ENCODE measurements at places on chromosomes 1 and 21.

- no peak for DNase-seq
These were observed 81.1 kb downstream of the OLFM3 start for GRCh38 chr1:101915597-101915996.

DNA sequence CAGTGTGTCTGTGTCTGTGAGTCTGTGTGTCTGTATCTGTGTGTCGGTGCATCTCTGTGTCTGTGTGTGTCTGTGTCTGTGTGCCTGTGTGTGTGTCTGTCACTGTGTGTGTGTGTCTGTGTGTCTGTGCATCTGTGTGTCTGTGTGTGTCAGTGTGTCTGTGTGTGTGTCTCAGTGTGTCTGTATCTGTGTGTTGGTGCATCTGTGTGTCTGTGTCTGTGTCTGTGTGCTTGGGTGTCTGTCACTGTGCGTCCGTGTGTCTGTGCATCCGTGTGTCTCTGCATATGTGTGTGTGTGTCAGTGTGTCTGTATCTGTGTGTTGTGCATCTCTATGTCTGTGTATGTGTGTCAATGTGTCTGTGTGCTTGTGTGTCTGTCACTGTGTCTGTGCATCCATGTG, 44.7 kb upstream of the POFUT2 start:
- no peak for DNase-seq

DNA sequence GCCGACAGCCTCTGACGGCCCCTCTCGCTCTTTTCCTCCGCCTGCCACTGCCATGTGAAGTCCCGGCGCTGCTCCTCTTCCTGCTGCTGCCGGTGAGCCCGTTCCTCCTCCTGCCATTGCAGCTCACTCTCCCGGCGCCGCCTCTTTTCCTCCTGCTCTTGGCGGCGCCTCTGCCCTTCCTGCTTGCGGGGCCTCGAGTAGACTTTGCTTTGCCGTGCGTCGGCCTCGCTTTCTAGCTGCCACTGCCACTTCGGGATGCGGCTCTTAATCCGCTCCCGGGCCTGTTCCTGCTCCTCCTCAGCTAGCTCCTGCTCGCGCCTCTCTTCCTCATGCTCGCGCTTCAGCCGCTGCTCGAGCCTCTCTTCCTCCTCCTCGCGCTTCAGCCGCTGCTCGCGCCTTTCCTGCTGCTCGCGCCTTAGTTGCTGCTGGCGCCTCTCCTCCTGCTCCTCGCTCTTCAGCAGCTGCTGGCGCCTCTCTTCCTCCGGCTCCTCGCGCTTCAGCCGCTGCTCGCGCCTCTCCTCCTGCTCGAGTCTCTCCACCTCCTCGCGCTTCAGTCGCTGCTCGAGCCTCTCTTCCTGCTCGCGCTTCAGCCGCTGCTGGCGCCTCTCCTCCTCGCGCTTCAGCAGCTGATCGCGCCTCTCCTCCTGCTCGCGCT, 4.3 kb downstream of the TCHH start:
- DNase-seq: peak; percentile 30

DNA sequence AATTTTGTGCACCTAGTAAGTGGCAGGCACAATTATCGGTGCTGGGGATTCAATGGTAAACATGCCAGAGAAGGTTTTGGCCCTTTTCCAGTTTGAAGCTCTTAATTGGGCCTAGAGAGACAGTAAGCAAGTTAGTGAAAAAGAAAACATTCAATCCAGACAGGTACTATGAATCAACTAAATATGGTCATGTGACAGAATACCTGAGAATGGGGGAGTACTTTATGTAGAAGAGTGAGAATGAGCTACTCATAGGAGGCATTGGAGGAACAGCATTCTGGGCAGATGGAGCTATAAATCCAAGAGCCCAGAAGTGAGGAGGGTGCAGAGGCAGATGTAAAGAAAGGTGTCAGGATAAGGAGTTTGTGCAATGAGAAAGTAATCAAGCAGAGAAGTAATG, 1017.9 kb downstream of the ADGRL2 start:
- peak; percentile 35 for DNase-seq

DNA sequence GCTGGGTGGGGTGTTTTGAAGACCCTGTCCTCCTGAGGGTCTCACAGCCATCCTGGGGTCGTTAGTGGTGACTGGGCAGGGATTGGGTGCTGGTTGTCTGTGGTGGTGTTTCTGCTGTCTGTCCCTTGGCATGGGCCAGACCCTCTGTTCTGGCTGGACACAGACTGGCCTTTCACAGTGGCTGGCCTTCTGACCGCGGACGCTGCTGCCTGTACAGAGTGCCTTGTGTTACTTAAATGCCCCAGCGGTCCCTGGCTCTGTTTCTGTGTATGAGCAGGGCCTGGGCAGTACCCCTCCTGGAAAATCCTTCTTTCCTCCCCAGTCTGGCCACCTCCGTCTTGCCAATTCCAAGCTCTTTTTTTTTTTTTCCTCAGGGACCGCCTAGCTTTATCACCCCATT, 50.9 kb downstream of the SH3BGR start:
- no peak for DNase-seq

DNA sequence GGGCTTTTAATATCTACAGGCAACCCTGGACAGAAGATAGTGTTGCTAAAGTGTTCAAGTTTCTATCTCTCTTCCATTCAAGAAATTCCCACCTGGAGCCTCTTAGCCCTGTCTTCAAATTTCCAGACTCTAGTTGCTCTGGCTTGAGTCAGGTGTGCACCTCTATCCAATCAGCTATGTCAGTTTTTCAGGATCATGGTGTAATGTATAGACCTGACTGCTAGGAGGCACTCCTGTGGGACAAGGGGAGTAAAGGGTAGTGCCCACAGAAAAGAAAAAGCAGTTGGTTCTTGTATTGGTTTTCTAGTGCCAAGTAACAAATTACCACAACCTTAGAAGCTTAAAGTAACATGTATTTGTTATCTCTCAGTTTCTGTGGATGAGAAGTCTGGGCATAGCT, 6.2 kb upstream of the ZRANB2 start:
- DNase-seq: peak; percentile 4

- DNase-seq: no peak
These were observed 249.2 kb upstream of the NFIA start for GRCh38 chr1:60833173-60833572.

- no peak for DNase-seq
These were observed 37.0 kb upstream of the ATP2B4 start for GRCh38 chr1:203589595-203589994.

GRCh38 chr1:1858382-1859086, 32.4 kb downstream of the GNB1 start:
- peak; percentile 54 for DNase-seq

DNA sequence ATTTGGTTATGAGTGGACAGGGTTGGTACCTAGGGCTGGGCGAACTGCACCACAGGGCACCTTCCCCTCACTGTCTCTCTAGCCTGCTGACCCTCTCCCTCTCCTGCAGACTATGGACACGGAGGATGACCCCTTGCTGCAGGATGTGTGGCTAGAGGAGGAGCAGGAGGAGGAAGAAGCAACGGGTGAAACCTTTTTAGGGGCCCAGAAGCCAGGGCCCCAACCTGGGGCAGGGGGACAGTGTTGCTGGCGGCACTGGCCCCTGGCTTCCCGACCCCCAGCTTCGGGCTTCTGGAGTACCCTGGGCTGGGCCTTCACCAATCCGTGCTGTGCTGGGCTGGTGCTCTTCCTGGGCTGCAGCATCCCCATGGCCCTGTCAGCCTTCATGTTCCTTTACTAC, 21.9 kb downstream of the DISP3 start:
- no peak for DNase-seq

DNA sequence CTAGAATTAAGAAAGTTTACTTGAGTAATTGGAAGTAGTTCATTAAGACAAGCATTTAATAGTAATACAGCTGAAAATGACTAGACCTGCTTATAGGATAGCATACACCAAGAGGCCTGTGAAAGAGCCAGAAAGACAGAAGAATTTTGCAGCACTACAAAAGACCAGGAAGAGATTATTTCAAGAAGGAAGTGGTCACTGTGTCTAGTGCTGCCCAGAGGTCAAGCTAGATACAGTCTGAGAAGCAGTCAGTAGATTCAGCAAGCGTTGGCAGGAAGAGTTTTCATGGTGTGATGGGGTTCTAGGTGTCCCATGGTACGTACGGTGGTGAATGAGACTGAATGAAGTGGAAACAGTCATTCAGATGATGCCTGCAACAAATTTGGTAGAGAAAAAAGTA, 31.5 kb downstream of the RGS8 start:
- DNase-seq: no peak

GRCh38 chr1:109543988-109544735, 4.3 kb upstream of the GNAI3 start:
- DNase-seq: no peak

- DNase-seq: no peak
These were observed 60.1 kb upstream of the LAMC2 start for GRCh38 chr1:183126000-183126366.

- DNase-seq: no peak
These were observed 99.7 kb upstream of the LBR start for GRCh38 chr1:225527575-225527974.

DNA sequence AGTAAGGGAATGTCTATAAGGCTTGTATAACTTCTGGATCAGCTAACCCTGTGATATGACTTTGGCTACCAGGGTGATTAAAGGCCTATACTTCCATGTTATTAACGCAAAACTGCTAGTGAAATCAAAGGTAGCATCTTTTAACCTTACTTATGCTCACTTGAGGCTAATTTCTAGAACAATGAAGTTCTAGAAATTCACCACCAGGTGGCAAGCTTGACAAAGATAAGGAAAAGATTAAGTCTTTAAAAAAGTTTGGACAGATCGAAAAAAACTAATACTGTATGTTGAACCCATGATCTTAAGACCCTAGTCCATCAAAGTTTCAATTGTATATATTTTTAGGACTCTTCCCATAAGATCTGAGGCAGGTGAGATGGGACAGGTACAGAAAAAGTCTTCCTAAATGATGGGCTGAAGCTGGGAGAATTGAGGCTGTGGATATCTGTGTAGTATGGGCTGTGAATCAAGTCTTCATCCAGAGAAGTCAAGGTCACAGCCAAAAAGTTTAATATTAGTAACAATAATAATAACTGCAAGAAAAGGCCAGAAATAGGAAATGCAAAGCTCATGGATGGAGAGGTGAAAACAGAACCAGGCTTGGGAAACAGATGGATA, 18.8 kb downstream of the KYAT3 start:
- peak; percentile 52 for DNase-seq

- DNase-seq: no peak
These were observed 14.5 kb upstream of the APP start for GRCh38 chr21:26185021-26185420.

DNA sequence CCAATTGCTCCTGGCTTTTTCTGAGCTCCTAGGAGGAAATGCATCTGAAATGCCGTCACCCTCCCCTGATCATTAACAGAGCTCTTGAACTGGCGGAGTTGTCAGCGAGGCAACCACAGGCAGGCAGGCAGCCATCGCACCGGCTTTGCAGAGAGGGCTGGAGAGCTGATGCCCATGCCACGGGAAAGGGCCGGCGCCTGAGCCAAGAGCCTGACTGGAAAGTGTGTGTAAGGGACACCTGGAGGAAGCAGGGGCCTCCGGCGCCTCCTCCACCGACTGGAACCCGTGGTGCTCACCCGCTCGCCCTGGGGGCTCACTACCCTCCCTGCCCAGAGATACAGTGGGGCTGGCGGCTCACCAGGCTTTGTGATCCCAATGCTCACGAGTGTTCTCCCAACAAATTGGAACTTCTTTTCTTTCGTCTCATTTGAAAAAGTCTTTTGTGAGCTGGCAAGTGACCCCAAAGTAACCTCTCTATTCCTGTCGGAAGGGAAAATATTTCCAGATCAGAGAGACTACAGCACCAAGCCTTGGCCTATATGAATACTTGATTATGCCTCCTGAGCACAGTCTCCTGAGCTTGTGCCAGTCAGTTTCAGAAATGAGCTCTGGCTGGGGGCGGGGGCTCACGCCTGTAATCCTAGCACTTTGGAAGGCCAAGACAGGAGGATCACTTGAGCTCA, 97.7 kb upstream of the SLC25A33 start:
- DNase-seq: peak; percentile 29
